Colonic mucosa (tissue), 4 donors: ENCODE measurements at places on chromosomes 1 and 21.

GRCh38 chr1:200977071-200977754 is 46.3 kb downstream of the KIF21B start:
- no peak for DNase-seq

GRCh38 chr21:43211072-43211759 is 42.4 kb downstream of the CRYAA start:
- DNase-seq = peak; percentile 80

DNA sequence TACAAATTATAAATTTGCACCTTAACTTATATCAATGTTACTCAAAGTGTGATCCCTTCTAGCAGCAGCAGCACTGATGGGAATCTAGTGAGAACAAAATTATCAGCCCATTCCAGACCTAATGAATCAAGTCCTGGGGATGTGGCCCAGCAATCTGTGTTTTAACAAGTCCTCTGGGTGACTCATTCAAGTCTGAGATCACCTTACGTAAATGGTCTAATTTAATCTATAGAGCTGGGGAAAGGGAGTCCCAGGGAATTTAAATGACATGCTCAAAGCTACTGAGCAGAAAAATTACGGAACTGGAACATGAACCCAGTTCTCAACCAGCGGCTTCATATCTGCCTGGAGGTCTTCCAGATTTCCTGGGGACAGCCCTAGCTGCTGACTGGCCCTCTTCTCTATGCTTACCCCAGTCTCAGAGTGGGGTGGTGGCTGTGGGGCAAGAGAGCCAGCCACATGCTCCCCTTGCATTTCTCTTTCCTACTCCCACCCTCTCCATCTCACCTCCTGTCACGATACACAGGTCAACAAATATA is 220.0 kb downstream of the TM2D1 start:
- DNase-seq = no peak

- no peak for DNase-seq
Measured at GRCh38 chr1:94259635-94260289, 22.4 kb upstream of the ARHGAP29 start.

DNA sequence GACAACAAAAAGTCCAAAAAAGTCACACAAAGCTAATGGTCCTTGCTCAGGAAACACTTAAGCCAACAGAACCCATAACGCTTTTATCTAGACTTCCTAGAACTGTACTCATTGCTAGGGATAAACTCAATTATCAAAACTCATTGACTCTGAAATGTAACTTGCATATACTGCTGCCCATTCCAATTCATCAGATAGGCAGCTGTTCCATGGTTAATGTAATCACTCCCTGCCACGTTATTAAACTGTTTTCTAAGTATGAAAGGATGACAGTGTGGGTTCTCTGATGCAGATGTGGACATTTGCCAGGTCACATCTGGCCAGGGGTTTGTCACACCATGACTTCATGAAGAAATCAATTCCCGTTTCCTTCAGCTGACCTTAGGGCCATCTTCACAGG is 30.3 kb upstream of the DNAJC11 start:
- no peak for DNase-seq

- peak; percentile 29 for DNase-seq
Measured at GRCh38 chr1:180912211-180912800, 391 bp upstream of the KIAA1614 start.

GRCh38 chr1:62481681-62482080 is 44.8 kb downstream of the USP1 start:
- no peak for DNase-seq
